ENCODE measurements at places on chromosomes 16 and 17.

GRCh38 chr17:21025451-21025850 is 17.4 kb downstream of the USP22 start:
- DNase-seq, result no peak

- DNase-seq, result peak; percentile 87
Observed at GRCh38 chr16:68287276-68288251, 23.2 kb downstream of the SLC7A6OS start.

DNA sequence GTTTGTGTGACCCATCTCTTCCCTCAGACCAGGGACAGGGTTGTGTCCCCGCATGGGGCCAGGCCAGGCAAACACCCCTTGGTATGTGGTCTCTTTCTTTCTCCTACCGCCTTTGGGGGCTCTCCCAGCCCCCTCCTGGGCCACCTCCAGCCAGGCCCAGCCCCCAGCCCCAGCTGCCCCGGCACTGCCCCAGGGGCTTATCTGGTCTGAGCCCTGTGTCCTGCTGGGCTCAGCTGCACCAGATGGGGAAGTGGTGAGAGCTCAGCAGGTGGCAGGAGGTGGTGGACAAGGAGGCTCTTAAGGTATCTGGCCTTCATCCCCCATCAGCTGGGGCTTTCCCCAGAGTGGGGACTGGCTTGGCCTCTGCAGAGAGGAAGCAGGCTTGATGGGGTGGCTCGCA is 8.7 kb downstream of the ADAM11 start:
- peak; percentile 13 for DNase-seq

- DNase-seq, result no peak
Observed at GRCh38 chr17:54933921-54934320, 33.3 kb downstream of the TOM1L1 start.

DNA sequence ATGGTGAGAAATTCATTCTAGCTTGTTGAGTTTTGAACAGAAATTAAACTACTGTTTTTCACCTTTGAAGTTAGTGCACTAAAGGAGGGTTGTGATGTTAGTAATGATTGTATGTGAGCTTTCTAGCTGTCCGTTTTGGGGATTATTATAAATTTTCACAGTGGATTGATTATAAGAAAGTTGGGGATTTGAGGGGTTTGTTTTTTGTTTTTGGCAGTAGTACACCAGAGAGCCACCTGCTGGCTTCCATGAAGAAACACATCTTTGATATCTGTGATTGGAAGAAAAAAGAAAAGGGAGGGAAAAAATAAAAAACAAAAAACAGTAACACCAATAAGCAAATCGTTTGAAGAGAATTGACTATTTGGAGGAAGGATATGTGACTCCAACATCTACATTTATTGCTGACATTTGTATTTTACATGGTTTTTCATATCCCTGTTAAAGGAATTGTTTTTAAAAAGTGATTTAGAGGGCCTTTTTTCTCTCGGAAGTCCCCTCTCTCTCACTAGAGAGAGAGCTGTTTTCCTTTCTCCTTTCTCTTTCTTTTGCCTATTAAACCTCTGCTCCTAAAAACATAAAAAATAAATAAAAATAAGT is 1469.5 kb upstream of the GOT2 start:
- no peak for DNase-seq

DNA sequence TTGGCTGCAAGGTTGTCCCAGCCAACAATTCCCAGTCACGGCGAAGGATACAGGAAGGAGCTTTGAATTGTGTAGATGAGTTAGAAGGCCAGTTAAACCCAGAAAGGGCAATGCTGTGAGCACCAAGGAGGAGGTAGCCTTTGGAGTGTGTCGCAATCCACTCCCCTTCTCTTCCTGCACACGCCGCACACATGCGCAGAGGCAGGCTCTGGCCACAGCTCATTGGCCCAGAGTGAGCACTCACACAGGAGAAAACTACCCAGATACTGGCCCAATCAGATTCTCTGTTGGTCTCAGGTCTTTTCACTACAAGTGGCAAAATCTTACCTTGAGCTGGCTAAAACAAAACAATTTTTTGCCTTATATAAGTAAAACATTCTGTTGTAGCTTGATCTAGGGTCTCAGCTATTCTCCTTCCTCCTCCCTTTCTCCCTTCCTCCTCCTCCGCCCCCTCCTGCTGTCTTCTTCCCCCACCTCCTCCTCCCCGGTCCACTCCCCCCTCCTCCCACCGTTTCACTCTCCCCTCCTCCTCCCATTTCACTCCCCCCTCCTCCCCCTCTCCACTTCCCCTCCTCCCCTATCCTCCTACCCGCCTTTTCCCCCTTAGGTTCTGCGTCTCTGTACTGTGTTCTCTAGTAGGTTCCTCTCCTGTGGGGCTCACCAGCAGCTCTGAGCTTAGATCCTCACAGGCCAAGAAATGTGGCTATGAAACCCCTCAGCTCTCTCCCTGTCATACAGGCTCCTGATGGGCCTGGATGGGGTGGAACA is 344.9 kb downstream of the CPPED1 start:
- DNase-seq, result peak; percentile 86

DNA sequence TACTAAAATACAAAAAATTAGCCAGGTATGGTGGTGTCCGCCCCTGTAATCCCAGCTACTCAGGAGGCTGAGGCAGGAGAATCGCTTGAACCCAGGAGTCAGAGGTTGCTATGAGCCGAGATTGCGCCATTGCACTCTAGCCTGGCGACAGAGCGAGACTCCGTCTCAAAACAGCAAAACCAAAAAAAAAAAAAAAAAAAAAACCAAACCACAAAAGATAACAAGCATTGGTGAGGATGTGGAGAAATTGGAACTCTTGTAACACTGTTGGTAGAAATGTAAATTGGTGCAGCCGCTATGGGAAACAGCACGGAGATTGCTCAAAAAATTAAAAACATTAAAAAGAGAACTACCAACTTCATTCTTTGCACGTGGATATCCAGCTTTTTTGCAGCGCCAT is 119.4 kb downstream of the OR1D5 start:
- no peak for DNase-seq

GRCh38 chr16:57213462-57213861 is 27.3 kb downstream of the RSPRY1 start:
- no peak for DNase-seq

DNA sequence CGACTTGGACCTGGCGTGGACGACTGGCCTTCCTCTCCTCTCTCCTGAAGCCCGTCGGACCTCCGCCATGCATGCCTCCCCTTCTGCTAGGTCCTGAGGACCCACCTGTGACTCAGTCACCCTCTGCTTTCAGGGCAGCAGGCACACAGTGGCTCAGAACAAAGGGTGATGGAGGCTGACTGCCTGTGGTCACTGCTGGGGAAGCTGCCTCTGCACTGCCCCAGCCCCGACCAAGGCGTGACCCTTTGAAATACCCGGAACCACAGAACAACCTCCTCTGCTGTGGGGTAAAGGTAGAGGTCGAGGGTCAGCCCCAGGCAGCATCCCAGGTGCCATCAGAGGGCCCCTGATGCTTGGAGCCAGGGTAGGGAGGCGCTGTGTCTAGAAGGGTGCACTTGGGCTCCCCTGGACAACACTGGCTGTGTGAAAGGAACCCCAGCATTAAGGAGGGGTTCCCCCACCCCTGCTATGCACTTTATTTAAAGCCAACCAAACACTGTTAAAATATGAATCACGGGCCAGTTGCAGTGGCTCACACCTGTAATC is 12.5 kb upstream of the SLC4A1 start:
- no peak for DNase-seq

- DNase-seq, result no peak
Observed at GRCh38 chr17:2406271-2406902, 5.5 kb upstream of the MNT start.

- DNase-seq, result no peak
Observed at GRCh38 chr16:82470016-82470415, 156.8 kb upstream of the CDH13 start.

- DNase-seq, result no peak
Observed at GRCh38 chr16:85536073-85536410, 77.1 kb upstream of the GSE1 start.

DNA sequence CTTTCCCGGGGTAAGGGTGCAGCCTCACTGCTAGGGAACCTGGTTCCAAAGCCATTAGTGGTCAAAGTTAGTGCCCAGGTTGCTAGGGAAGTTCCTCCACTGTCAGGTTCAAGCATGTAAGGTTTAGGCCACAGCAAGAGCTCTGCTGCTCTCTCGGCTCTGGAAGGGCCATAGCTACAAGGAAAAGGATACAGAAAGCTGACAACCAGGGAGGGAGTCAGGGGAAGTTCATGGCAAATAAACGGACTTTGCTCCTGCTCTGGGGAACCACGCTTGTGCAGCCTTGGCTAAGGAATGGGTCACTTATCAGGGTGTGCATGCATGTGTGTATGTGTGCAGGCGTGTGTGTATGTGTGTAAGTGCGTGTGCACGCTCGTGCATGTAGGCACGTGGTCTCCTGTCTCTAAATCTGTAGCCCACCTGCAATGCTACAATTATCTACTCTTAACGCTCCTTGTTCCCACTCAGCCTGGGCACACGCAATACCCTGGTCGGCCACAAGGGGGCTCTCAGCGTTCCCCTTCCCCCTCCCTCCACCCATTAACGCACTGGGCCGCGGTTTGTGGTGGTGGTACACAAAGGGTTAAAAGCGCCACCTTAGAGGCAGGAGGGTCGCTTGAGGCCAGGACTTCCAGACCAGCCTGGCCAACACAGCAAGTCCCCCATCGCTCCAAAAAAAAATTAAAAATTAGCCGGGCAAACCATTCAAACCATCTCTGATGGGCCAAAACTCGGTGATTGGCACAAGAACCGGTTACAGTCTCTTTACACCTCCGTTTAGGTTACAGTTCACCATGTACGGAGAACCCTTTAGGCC is 48.4 kb upstream of the KDM8 start:
- DNase-seq, result peak; percentile 77

DNA sequence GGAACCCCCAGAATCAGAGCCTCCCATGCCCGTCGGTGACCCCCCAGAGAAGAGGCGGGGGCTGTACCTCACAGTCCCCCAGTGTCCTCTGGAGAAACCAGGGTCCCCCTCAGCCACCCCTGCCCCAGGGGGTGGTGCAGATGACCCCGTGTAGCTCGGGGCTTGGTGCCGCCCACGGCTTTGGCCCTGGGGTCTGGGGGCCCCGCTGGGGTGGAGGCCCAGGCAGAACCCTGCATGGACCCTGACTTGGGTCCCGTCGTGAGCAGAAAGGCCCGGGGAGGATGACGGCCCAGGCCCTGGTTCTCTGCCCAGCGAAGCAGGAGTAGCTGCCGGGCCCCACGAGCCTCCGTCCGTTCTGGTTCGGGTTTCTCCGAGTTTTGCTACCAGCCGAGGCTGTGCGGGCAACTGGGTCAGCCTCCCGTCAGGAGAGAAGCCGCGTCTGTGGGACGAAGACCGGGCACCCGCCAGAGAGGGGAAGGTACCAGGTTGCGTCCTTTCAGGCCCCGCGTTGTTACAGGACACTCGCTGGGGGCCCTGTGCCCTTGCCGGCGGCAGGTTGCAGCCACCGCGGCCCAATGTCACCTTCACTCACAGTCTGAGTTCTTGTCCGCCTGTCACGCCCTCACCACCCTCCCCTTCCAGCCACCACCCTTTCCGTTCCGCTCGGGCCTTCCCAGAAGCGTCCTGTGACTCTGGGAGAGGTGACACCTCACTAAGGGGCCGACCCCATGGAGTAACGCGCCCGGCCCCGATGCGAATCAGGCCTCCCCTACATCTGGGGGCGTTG is 4.0 kb downstream of the TPSG1 start:
- no peak for DNase-seq

GRCh38 chr16:58211846-58212245 is 13.9 kb upstream of the CSNK2A2 start:
- DNase-seq, result no peak

GRCh38 chr17:13973960-13974651 is 95.2 kb upstream of the COX10 start:
- DNase-seq, result no peak

- peak; percentile 90 for DNase-seq
Observed at GRCh38 chr17:10198509-10199249, at the start of gene GAS7. TSS of gene GAS7 (minus strand) at chr17:10198606.

DNA sequence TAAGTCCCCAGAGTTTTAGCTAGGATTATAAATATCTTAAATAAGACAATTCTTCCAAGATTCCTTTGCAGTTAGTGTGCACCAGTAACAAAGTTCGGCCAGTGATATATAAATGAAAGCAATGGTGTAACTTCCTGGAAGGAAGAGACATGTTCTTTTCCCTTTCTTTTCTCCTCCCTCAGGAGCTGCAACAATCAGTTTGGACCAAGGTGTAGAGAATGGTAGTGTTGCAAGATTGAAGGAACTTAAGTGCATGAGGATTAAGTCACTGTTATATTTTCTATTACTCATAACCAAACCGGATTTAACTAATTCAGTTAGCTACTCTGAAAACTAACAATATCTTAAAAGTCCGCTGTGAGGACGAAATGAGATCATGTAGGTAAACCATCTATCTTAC is 68.9 kb upstream of the KCNJ16 start:
- no peak for DNase-seq

DNA sequence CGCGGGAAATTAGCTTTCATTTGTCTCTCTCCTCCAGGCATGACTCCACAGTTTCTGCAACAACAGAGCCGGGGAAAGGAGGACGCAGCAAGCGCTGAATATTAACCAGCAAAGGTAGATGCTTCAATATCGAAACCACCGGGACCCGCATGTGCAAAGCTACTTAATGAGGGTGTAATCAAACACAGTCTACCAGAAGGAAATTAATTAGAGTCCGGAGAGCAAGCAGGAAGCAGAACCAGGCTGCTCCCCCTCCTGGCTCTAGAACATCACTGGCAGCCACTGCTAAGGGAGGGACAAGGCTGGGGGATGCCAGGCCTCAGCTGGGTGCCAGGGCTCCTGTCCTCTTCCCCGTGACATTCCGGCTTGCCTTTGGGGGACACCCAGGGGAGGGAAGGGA is 21.7 kb downstream of the LRRC75A start:
- DNase-seq, result no peak

All from Right ventricle myocardium inferior (tissue), 1 donor.